EL (cell line): ENCODE measurements at places on chromosomes 16 and 17.

DNA sequence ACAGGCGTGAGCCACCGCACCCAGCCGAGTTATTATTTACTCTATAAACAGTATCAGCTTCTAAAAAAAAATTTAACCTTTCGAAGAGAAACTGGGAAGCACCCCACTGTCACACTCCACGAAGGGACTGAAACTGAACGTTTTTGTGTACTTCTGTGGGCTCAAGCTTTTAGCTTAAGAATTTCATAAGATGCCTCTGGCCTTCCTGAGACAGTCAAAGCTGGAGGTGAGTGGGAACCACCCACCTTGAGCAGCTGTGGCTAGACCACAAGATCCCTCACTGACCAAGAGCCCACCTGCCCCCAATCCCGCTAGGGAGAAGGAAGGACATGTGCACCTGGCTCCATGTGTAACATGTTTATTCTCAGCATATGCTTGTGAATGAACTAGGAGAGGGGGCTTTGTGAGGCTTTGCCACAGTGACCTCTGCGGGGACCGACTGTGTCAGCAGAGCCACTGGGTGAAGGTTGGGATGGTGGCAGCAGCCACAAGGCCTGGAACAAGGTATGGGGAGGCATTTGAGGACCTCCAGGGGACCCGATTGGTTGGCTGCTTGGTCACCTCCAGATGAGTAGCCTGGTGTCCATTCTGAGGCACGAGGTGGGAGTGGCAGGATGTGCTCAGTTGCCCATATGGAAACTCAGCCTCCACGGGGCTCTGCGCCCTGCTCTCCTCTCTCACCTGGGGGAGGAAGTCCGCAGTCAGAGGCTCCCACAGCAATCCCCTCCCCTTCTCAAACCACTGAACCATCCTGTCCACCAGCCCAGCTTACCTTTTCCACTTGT, 4.8 kb downstream of the DPEP3 start:
- no peak for DNase-seq

GRCh38 chr16:12784076-12784475, 19.6 kb downstream of the CPPED1 start:
- no peak for DNase-seq

GRCh38 chr16:57536306-57537193, at the start of gene CCDC102A:
Gene CCDC102A (minus strand): TSS chr16:57536571. CDS start chr16:57529177, 7,394 bp downstream.
- peak; percentile 46 for DNase-seq

GRCh38 chr16:79401782-79402181, 198.8 kb downstream of the MAF start:
- no peak for DNase-seq

- DNase-seq: no peak
Measured at GRCh38 chr16:17321824-17322223, 148.9 kb downstream of the XYLT1 start.

DNA sequence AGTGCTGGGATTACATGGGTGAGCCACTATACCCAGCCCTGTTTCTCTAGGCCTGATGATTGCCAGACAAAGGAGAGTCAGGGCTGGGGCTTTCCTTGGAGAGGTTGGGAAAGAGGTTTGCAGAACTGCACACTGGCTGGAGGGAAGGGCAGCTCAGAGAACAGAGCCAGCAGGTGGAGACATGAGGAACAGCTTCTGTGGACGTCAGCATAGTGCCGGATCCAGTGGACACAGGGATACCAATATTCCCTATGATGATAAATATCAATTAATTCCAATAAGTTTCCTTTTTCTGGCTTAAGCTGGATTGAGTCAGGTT, 43.2 kb upstream of the SCNN1B start:
- DNase-seq: no peak

- peak; percentile 54 for DNase-seq
Measured at GRCh38 chr16:11783319-11784037, 13.6 kb downstream of the ZC3H7A start.

DNA sequence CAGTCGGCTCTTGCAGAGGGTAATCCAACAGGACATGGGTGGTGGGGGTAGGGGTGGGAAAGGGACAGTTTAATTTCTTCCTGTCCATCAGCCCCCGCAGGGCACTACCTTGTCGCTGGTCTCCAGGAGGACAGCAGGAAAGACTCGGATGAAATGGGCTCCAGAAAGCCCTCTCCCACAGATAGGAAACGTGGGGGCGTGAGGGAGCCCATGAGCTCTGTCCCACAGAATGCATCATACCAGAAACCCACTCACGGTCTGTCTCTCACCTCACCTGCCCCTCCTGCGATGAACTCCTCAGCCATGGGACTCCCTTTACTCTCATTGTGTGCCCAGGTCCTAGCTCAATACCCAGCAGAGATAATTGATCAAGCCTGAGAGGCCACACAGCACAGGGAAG, 240.1 kb downstream of the GSG1L start:
- no peak for DNase-seq

GRCh38 chr16:20830372-20830771, 24.0 kb downstream of the REXO5 start:
- DNase-seq: no peak

DNA sequence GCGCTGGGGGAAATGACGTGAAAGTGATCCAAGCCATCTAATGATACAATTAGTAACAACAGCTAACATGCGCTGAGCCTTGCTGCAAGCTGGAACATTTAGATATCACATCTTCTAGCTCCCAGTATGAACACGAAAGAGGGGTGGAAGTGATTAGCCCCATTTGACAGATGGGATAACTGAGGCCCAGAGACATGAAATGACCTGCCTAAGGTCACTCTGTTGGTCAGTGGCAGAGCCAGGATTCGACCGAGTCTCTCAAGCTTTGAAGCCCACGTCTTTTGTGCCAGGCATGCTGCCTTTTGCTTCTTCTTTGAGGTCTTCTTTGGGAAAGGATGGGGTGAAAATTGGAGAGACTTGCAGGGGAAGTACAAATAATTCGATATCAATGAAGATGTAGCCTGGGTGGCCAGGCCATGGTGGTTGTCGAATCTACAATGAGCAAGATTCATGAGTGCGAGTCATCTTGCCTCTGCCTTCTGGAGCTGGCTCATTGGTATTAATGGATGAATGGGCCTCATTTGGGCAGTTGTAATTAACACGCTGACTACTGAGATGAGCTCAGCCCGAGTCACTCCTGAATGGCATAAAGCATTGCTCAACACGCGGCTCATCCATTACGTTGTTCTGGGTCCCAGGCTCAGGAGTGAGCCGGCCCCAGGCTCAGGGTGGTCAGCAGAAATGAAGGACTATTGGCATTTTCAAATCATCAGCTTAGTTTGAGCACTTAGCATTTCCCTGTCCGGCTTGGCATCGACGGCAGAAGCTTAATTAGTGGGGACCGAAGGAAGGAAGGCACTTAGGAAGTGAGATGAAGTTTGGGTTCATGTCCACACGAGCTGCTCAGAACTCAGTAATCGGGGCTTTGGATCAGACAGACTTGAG, 28.0 kb upstream of the GPRC5B start:
- peak; percentile 57 for DNase-seq

GRCh38 chr16:22694887-22695382, 119.0 kb upstream of the HS3ST2 start:
- peak; percentile 88 for DNase-seq

DNA sequence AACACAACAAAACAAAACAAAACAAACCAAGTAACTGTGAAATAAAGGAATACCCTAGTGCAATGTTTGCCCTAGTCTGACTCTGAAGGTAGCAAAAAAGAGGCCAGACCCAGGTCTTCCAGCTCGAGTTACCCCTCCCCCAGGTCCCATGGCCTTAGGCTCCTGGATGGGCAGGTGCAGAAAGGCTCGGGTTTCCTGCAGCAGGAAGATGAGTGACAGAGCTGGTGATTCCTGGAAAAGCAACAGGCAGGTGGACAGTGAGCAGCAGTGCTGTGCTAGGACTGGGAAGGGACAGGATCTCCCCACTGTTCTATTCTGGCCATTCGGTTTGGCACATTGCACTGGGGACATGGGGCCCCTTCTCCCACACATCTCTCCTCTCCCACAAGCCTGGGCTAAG, 42.9 kb upstream of the MRTFB start:
- DNase-seq: no peak

- no peak for DNase-seq
Measured at GRCh38 chr16:28105954-28106353, 42.4 kb upstream of the GSG1L start.

DNA sequence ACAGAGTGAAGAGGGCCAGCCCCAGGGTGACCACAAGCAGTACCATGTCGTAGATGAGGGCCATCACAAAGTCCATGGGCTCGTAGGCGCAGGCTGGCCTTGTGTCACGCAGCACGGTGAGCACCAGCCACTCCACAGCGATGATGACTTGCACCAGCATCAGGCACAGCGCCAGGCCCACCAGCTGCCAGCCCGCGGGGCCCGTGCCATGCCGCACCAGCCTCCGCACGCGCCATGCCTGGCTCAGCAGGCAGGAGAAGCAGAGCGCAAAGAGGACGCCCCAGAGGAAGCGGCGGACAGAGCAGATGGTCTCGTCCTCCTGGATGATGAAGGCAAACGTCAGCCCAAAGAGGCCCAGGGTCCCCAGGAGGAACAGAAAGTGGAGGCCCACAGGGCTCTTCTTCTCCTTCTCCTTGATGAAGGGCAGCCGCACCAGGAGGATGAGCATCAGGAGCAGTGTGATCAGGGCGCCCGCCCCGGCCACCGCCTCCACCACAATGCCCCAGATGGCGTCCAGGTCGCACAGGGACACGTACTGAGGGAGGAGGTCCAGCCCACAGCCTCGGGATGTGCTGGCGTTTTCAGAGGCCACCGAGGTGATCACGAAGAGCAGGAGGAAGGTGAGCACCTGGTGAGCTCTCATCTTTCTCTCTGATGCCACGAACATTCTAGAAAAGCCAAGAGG, 12.3 kb downstream of the GPRC5B start:
- no peak for DNase-seq

DNA sequence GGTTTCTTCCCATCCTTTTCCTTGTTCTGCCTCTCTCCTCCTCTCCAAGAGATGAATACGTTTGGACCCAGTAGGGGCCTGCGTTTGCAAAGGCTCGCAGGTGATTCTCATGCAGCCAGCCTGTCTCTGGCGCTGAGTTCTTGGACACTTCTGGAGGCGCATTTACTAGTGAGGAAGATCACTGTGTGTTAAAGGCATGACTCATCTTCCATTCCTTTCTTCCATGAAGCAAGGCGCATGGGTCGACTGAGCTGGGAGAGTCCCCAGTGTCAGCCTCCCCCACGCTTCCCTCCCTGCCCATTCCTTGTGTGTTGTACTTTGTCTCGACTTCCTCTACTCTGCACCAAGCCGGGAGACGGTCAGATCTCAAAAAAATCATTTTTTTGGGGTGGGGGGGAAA, 159.9 kb upstream of the EEF2KMT start:
- no peak for DNase-seq

- no peak for DNase-seq
Measured at GRCh38 chr17:10757067-10757466, 27.2 kb upstream of the TMEM220 start.

- no peak for DNase-seq
Measured at GRCh38 chr17:67855504-67856324, 30.4 kb downstream of the BPTF start.
